ENCODE measurements at places on chromosomes 4 and X.

- DNase-seq = no peak
Observed at GRCh38 chrX:69896046-69896445, 153.7 kb downstream of the AWAT2 start.

DNA sequence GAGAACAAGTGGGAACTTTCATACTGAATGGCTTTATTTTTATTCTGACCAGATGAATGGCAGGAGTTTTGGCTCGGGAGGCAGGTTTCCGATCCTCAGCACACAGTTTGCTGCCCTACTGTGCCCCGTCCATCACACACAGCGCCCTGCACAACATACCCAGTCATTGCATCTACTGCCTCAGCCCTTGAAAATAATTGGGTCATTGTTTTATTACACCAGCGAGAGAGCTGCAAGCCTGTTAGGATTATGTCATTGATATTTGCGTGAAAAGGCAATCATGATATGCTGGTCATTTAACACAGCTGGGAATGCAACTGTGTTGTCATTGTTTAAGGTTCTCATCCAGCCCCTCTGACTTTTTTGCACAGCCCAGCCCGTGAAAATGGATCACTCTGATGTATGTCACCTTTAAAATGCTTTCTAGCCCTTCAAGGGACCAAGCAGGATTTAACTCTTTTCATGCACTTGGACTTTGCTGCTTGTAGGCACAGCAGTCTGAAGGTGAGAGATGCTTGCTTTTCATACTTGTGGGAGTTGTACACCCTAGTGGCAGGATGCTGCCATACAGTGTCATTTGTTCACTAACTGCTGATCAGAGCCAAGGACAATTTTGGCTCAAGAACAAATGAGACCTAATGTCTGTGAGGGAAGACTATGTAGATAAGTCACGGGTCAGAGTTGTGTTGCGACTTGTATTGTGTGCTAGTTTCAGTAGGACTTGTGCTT lies 62.3 kb downstream of the RTL9 start:
- peak; percentile 52 for DNase-seq

- DNase-seq = peak; percentile 77
Observed at GRCh38 chr4:107991945-107992630, 2.4 kb downstream of the HADH start.

DNA sequence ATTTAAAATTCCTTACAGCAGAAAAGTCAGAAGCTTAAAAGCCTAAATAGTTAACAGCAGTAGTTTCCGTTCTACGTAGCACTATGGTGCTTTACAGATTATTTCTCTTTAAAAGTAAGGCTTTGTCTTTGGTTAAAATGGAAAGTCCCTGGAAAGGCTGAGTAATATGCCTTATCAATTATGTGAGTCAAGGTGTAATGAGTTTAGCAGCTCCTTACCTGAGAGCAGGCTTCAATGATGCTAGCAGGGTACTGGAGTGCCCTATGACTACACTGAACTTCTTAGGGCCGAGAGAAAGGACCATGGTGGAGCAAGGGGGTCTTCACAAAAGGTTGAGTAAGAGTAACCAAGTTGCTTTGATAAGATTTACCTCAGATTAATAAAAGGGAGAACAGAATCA lies 12.6 kb upstream of the NKX6-1 start:
- DNase-seq = no peak

GRCh38 chr4:101071241-101071640 lies 276.1 kb downstream of the PPP3CA start:
- DNase-seq = no peak

- peak; percentile 29 for DNase-seq
Observed at GRCh38 chr4:72886602-72887001, 182.9 kb downstream of the COX18 start.

GRCh38 chrX:70338290-70338689 lies 48.4 kb downstream of the KIF4A start:
- peak; percentile 8 for DNase-seq

DNA sequence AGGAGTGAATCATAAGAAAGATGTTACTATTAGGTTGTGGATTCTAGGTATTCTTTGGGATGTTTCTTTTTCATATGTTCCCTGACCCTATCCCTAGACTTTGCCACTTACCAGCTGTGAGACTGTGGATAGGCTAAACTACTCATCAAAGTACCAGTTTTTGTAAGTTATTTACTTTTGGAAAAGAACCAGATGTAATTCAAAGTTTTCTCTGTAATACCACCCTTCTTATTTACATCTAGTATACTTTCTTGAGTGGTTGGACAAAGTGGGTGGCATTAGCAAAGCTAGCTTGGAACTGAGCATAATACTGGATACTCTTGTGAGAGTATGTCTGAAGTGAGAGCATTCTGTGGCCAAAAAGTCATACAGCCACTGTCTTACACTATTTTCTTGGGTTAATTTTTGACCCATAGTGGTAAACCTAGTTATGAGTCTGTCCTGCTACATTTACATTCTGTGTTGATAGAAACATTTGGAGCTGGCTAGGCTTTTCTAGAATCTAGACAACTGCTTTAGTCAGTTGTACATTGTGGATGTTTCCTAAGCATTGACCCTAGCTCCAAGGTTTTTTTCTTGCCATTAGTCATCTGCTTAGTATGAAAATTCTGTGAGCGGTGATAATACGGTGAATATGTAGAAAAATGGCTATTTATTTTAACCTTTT lies 41.7 kb downstream of the KDM6A start:
- DNase-seq = no peak

DNA sequence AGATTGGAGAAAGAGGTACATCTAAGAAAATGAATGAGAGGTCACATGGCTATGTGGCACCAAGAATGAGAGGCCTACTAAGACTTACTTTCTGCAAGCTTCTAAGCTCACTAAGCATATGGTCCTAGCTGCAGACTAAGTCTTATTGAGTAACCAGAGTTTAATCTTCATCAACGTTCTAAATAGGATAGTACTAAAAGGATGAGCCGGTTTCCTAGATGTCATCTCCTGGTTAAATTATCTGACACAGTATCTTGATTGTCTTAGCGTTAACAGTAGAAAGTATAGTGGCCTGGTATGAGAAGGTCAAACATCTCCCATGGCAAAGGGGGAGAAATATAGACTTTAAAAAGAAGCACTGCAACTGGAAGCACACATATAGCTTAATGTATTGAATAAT lies 448.1 kb downstream of the PDGFC start:
- peak; percentile 20 for DNase-seq

- DNase-seq = no peak
Observed at GRCh38 chr4:181549576-181550188, 693.5 kb upstream of the TENM3 start.

- peak; percentile 69 for DNase-seq
Observed at GRCh38 chr4:41258783-41259182, 2.1 kb downstream of the UCHL1 start.

DNA sequence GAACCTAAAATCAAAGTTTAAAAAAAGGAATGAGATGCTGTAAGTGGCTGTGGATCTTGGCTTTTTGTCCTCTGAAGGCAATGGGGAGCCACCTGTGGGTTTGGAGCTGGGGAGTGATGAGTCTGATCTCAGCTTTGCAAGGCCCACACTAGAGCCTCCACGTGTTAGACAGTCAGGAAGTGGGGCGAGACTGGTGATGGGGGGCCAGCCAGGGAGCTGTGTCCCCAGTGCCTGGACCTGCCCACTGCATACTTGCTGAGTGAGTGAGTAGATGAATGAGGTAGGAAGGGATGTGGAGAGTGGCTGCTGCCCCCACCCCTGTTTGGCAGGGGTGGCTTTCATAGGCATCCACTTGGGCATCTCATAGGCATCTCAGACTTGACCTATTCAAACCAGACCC lies 84.0 kb downstream of the NHSL2 start:
- no peak for DNase-seq

DNA sequence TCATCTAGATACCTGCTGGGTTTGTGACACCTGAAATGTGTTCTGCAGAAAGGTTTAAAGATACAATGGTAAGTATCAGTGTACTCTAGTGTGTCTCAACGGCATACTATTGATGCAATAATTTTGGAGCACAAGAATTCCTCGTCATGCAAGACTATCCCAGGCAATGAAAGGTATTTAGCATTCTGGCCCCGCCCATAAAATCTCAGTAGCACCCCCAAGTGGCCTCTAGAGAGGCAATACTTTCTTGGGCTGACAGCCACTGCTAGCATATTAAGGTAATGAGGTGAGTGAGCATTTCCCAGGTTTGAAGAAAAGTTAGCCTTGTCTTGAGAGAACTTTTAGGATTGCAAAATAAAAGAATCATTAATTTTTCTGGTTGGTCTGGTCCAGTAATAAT lies 24.0 kb downstream of the TAB3 start:
- DNase-seq = peak; percentile 14

- no peak for DNase-seq
Observed at GRCh38 chr4:21872101-21872500, 76.5 kb downstream of the KCNIP4 start.

DNA sequence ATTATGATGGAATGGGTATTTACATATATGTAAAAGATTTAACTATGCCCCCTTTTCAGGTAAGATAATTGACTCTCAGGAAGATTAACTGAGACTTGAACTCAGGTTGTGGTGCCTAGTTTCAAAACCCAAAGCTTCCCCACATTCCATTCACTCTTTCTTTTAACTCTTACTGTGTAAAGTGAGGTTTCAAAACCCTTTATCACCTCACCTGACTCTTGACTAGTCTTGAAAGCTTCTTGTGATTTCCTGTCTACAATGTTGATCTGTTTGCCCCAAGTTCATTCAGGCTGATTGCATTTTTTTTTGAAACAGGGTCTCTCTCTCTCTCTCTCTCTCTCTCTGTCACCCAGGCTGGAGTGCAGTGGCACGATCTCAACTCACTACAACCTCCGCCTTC lies 40.5 kb upstream of the RAPGEF2 start:
- DNase-seq = no peak
